Activated naive CD8-positive, alpha-beta T cell treated with anti-CD3 and anti-CD28 coated beads for 36 hours (primary cell): ENCODE measurements at places on chromosomes 5 and 9. TPM values are rescaled to one million over a fixed set of nuclear protein-coding genes. Genes with fewer than 3 reads are reported as not detected.

Gene LCN10
- 6.1 TPM for total RNA-seq

Gene KIF27
- total RNA-seq, result 1.9 TPM

Gene FBP1
- 0.82 TPM for total RNA-seq

Gene CDC20B
- not detected for total RNA-seq

Gene SPINK4
- total RNA-seq, result not detected

Gene ARL10
- total RNA-seq, result 12.1 TPM

Gene KIAA1958
- 8.8 TPM for total RNA-seq

Gene GADD45G
- 1.8 TPM for total RNA-seq

Gene BTNL8
- 0.12 TPM for total RNA-seq

Gene DIPK1B
- total RNA-seq, result 0.10 TPM

Gene SERF1A
- total RNA-seq, result 11.5 TPM

Gene FGD3
- total RNA-seq, result 42.9 TPM

Gene SLCO6A1
- not detected for total RNA-seq

Gene SGCD
- total RNA-seq, result not detected

Gene PCDHA1
- not detected for total RNA-seq

Gene CTNNAL1
- 22.4 TPM for total RNA-seq

Gene CCDC112
- total RNA-seq, result 1.8 TPM

Gene MELK
- 46.9 TPM for total RNA-seq

Gene LCN1
- not detected for total RNA-seq

Gene CCL27
- not detected for total RNA-seq

Gene NDST1
- 7.3 TPM for total RNA-seq

Gene GABRA6
- not detected for total RNA-seq

Gene KIF4B
- not detected for total RNA-seq

Gene GFPT2
- 0.10 TPM for total RNA-seq
